ENCODE measurements at places on chromosomes 16 and 17. TPM values are rescaled to one million over a fixed set of nuclear protein-coding genes. Genes with fewer than 3 reads are reported as not detected.

DNA sequence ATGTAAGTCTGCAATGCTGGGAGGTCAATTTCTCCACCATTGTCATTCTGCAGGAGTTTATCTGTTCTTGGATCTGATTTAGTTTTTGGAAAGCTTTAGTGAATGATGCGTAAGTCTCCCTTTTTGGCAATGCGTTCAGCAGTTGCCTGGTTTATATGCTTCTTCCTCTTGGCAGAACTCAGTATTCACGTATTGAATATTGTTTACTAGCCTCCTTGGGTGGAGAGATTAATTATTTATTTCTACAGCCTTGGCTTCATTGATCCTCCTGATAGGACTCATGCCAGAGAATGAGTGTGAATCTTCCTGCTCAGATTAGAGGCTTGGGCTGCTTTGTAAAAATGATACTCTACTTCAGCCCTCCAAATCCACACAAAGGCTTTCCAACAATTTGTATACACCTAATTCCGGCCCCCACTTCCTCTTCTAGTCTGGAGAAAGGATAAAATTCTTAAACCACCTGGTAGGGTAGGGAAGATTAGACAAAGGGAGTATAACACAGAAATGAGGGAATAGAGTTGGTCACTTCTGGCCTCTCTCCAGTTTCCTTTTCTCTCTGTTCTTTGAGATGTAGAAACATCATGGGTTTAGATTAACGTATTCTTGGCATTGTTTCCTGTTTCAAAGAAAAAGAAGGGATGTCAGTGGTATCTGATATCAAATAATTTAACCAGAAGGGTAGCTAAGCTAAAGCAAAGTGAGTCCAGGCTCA lies 929.8 kb downstream of the KCNJ2 start:
- no peak overlapping the region for H3K27ac ChIP-seq
- no peak overlapping the region for H3K4me3 ChIP-seq
- H3K4me1 ChIP-seq = no peaks in the 10 kb centered on the region
- no peaks in the 10 kb centered on the region for H3K27me3 ChIP-seq
- no peaks in the 10 kb centered on the region for H3K36me3 ChIP-seq

- H3K27me3 ChIP-seq = no peaks in the 10 kb centered on the region
- H3K4me1 ChIP-seq = no peaks in the 10 kb centered on the region
- no peaks in the 10 kb centered on the region for H3K36me3 ChIP-seq
- no peak overlapping the region for H3K4me3 ChIP-seq
- H3K27ac ChIP-seq = no peak overlapping the region
Measured at GRCh38 chr17:50171371-50172071, 5.7 kb downstream of the SGCA start.

- H3K27ac ChIP-seq = no peak overlapping the region
- DNase-seq = no peak
- no peak overlapping the region for H3K4me3 ChIP-seq
- no peaks in the 10 kb centered on the region for H3K4me1 ChIP-seq
Measured at GRCh38 chr17:71441098-71441497, 679.7 kb upstream of the SOX9 start.

- H3K4me1 ChIP-seq = peaks cover 98% of the 10 kb centered on the region
- H3K4me3 ChIP-seq = peak overlapping the region; percentile 14
- peak; percentile 85 for DNase-seq
- H3K27ac ChIP-seq = peak overlapping the region; percentile 87
- H3K36me3 ChIP-seq = no peaks in the 10 kb centered on the region
- no peaks in the 10 kb centered on the region for H3K27me3 ChIP-seq
Measured at GRCh38 chr16:85573696-85574641, 39.2 kb upstream of the GSE1 start.

DNA sequence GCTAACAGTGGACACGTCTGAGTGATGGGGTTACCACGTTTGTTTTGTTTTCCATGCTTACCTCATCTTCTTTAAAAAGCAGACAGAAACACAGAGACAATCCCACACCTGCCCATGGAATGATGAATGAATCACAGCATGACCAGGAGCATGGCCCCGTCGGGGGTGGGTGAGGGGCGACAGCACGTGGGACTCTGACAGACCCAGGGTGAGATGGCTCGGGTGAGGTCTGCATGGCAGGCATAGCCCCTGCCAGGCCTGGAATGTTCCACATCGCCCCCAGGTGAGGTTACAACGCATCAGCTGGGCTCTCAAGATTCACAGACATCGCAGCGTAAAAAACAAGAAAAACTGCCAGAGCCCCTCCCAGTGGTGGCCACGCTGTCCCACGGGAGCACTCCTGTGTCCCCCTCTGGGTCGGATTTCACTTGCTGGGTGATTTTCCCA lies 18.1 kb downstream of the SLC7A5 start:
- peaks cover 39% of the 10 kb centered on the region for H3K4me1 ChIP-seq
- H3K27me3 ChIP-seq = no peaks in the 10 kb centered on the region
- no peak for DNase-seq
- no peaks in the 10 kb centered on the region for H3K36me3 ChIP-seq
- no peak overlapping the region for H3K4me3 ChIP-seq

DNA sequence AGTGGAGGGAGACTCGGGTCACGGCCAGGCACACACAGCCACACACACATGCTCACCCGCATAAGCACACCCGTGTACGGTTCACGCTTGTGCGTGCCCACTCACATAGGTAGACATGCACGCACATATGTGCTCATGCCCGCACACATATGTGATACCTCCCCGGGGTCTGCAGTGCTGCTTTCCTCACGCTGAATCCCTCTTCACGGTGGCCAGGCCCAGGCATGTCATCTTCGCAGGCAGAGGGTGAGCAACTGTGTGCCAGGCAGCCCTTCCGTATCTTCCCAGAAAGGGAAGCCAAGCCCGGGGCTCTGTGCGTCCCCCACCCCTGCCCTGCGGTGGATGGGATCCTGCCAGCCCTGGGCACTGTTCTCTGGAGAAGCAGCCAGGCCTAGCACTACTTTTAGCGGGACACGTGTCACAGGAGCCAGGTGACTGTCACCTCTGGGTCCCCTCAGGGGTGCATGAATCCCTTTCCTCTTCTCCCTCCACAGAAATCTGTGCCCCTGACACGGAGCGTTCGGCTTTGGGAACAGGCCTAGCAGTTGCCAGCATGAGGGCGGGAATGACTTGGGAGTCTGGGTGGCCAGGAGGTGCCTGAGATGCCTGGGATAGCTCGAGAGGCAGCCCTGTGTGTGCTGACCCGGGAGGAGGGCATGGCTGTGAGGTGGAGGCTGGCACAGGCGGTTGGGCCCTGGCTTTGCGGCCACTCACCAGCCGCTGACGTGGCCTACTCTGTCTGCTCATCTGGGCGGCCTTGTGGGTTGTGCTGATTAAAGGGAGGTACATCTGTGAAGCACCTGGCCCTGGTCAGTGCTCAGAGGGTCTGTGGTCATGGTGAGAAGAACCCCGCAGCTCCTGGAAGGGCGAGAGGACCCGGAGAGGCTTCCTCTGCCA lies 47.5 kb downstream of the BAIAP2 start:
- H3K4me1 ChIP-seq = peaks cover 75% of the 10 kb centered on the region
- H3K4me3 ChIP-seq = no peak overlapping the region
- no peaks in the 10 kb centered on the region for H3K36me3 ChIP-seq

GRCh38 chr16:19707569-19708295 lies 10.3 kb downstream of the KNOP1 start:
- peaks cover 10% of the 10 kb centered on the region for H3K36me3 ChIP-seq
- no peak for DNase-seq
- H3K27me3 ChIP-seq = no peaks in the 10 kb centered on the region
- H3K4me1 ChIP-seq = peaks cover 24% of the 10 kb centered on the region
- no peak overlapping the region for H3K4me3 ChIP-seq

- no peaks in the 10 kb centered on the region for H3K27me3 ChIP-seq
- H3K27ac ChIP-seq = no peak overlapping the region
- H3K4me1 ChIP-seq = no peaks in the 10 kb centered on the region
- DNase-seq = no peak
- no peaks in the 10 kb centered on the region for H3K36me3 ChIP-seq
Measured at GRCh38 chr17:74386386-74386785, 19.1 kb downstream of the GPR142 start.

The CORO6 gene
- total RNA-seq = 8.6 TPM

The CBLN1 gene
- total RNA-seq = 0.49 TPM

DNA sequence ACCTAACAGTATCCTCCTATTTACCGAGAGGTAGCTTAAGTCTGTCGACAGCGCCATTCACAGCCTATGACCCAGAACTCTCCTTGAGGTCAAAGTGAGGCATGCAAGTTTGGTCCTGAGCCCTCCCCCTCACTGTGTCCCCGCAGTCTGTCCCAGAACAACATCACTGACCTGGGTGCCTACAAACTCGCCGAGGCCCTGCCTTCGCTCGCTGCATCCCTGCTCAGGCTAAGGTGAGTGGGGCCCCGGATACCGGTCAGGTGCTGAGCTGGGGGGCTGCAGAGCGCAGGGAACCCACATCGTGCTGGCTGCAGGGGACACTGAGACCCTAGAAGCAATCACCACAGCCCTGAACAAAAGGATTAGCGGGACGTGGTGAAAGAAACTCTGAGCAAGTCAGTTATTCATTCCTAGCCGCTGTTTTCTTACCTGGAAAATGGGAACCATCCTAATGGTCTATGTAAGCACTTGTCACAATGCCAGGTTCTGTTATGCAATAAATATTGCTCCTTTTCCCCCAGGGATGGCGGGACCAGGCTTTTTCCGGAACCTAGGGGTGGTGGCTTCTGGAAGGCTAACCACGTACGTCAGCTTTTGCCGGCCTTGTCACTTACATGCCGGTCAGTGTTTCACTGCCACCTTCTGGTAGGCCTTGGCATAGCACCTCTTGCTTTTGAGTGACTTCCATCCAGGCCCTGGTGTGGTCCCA lies 23.8 kb downstream of the DEXI start:
- H3K4me1 ChIP-seq = peaks cover 32% of the 10 kb centered on the region
- no peak overlapping the region for H3K27ac ChIP-seq
- no peaks in the 10 kb centered on the region for H3K27me3 ChIP-seq
- H3K4me3 ChIP-seq = no peak overlapping the region
- DNase-seq = peak; percentile 65
- peaks cover 11% of the 10 kb centered on the region for H3K36me3 ChIP-seq

GRCh38 chr17:27348196-27348595 lies 54.3 kb downstream of the WSB1 start:
- no peak overlapping the region for H3K4me3 ChIP-seq
- no peak for DNase-seq
- no peaks in the 10 kb centered on the region for H3K27me3 ChIP-seq
- H3K36me3 ChIP-seq = no peaks in the 10 kb centered on the region

- no peaks in the 10 kb centered on the region for H3K27me3 ChIP-seq
- peaks cover 5% of the 10 kb centered on the region for H3K4me1 ChIP-seq
- peak; percentile 73 for DNase-seq
- peak overlapping the region; percentile 48 for H3K27ac ChIP-seq
- H3K36me3 ChIP-seq = no peaks in the 10 kb centered on the region
- H3K4me3 ChIP-seq = no peak overlapping the region
Measured at GRCh38 chr16:11232852-11233726, 22.9 kb downstream of the SOCS1 start.

GRCh38 chr16:59021751-59022150 lies 287.6 kb upstream of the GOT2 start:
- H3K4me3 ChIP-seq = no peak overlapping the region
- no peaks in the 10 kb centered on the region for H3K36me3 ChIP-seq
- DNase-seq = no peak
- H3K27ac ChIP-seq = no peak overlapping the region

The CES5A gene
- total RNA-seq = not detected
